ENCODE measurements at places on chromosomes 16 and 17.

GRCh38 chr17:67076290-67076689 is 31.9 kb downstream of the CACNG1 start:
- DNase-seq = no peak

GRCh38 chr16:71402007-71402406 is 39.8 kb downstream of the TLE7 start:
- no peak for DNase-seq

- peak; percentile 47 for DNase-seq
Observed at GRCh38 chr17:32495359-32496231, 8.8 kb downstream of the CDK5R1 start.

GRCh38 chr17:42378959-42379594 is 9.2 kb downstream of the STAT3 start:
- peak; percentile 51 for DNase-seq

DNA sequence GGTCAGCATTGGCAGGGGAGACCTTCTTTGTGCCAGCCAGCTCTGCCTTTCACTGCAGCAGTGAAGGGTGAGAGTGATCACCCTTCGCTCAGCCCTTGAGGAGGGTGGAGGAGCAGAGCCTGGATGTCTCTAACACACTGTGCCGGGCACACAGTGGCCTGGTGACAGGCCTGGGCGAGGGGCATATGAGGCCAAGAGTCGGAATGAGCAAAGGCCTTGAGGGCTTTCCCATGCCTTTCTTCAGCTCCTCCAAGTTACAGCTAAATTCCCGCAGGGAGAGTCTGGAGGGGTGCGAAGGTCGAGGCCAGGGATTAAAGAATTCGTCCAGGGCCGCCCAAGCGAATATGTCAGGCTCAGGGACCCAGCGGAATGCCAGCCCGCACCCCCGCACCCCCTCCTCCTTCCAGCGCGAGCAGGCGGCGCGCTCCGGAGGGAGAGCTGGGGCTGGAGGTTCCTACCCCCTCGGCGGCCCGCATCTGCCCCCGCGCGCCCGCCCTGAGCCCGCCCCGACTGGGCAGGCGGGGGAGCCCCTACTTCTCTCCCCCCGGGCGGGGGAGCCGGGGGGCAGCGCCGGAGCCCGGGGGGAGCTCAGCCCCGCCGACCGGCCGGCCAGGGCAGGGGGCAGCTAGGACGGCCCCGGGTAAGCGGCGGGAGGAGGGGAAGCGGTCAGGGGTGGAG is at the start of gene RASL10B:
Gene RASL10B, plus strand, starts transcription at position 401 of the 678 bp plus-strand sequence. CDS start 3,546 bp downstream, outside the sequence.
- DNase-seq = peak; percentile 43

DNA sequence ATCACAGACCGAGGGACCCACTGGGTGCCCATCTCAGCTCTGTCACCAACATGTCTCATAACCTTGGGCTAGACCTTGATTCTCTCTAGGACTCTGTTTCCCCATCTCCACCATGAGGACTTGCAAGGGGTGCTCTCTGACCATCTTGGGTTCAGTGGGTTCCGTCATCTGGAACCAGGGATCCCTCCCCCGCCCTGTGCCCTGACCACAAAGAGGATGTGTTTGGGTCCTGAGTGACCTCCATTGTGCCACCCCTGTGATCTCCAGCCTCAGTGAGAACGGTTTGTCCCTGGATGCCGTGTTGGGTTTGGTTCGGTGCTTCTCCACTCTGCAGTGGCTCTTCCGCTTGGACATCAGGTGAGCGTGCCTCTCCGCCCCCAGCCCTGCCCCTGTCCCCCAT is 49.1 kb upstream of the CPNE2 start:
- no peak for DNase-seq

DNA sequence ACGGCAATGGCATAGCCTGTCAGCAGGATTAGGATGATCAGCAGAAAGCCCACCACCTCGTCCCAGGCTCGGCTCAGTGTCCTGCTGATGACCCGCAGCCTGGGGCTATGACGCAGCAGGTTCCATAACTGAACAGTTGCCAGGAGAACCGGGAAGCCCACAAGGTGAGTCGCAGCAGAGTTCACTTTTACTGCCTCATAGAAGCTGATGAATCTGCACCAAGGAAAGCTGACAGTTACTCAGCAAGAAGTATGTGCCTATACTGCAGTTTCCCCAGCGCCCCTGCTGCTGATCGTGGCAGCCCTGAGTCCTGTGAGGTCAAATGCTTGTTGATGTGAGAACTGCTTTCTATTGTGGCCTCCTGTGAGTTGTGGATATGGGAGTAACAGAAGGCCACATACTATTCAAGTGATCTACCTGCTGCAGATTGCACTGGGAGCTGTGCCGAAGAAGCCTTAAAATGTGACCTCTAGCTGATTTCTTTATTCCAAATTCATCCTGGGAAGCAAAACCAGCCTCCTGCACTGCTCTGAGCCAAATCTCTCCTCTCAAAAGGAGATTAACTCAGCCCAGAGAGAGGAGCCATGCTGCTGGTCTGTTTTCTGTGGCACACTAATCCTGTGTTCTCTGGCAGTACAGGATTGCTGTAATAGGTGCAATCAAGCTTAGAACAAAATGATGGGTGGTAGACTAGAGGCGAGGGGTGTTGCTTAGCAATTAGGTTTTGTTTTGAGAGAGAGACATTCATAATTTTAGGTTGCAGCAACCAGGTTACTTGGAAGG is 38.8 kb downstream of the IST1 start:
- peak; percentile 67 for DNase-seq

DNA sequence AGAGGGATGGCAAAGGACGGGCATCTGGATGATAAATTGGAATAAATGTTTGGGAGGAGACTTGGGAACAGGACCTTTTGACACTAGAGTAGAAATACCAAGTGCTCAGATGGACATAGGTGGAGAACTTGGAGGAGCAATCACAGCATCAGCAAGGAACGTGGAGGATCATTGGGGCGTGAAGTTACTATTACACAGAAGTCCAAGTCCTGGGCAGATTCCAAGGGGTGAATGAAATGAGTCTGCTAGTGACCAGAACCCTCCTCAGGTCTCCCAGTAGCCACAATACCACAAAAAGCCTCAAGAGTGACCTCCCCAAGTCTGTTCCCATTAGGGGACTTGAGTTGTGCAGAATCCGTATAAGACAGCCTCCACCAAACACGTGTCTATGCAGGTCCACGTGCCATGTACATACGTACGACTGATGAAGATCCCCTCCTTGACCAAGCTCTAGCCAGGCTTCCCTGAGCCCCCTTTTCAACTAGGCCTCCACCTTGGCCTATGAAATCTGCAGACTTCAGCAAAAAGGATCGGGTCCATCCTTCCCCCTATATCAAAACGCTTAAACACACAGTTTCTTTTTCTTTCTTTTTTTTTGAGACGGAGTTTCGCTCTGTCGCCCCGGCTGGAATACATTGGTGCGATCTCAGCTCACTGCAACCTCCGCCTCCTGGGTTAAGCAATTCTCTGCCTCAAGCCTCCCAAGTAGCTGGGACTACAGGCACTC is 2.2 kb downstream of the C17orf67 start:
- DNase-seq = no peak

DNA sequence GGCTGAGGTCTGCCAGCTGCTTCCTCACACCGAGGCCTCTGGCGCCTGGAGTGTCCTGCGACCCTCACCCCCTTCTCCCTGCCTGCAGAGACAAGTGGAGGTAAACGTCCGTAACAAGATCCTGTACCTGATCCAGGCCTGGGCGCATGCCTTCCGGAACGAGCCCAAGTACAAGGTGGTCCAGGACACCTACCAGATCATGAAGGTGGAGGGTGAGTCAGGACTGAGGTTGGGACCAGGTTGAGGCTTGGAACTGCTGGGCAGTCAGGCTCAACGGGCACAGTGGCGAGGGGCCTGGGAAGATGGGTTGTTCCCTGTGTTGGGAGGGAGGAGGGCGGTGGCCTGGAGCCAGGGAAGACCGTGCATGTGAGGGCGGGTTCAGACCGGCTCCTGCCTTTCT is 4.8 kb downstream of the HGS start:
- no peak for DNase-seq

- peak; percentile 10 for DNase-seq
Observed at GRCh38 chr17:21510686-21511362, 134.7 kb downstream of the KCNJ12 start.

- no peak for DNase-seq
Observed at GRCh38 chr16:84722068-84722467, 22.3 kb downstream of the USP10 start.

DNA sequence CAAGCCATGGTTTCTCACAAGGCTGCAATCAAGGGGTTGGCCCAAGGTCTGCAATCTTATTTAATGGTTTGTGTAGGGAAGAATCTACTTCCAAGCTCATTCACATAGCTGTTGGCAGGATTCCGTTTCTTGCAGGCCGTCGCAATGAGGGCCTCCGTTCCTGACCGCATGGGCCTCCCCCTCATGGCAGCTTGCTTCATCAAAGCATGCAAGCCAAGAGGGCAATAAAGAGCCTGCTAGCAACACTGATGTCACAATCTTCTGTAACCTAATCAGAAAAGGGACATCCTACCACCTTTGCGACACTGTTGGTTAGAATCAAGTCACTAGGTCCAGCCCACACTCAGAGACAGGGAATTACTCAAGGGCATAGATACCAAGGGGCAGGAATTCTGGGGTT is 95.5 kb downstream of the CCT6B start:
- no peak for DNase-seq

DNA sequence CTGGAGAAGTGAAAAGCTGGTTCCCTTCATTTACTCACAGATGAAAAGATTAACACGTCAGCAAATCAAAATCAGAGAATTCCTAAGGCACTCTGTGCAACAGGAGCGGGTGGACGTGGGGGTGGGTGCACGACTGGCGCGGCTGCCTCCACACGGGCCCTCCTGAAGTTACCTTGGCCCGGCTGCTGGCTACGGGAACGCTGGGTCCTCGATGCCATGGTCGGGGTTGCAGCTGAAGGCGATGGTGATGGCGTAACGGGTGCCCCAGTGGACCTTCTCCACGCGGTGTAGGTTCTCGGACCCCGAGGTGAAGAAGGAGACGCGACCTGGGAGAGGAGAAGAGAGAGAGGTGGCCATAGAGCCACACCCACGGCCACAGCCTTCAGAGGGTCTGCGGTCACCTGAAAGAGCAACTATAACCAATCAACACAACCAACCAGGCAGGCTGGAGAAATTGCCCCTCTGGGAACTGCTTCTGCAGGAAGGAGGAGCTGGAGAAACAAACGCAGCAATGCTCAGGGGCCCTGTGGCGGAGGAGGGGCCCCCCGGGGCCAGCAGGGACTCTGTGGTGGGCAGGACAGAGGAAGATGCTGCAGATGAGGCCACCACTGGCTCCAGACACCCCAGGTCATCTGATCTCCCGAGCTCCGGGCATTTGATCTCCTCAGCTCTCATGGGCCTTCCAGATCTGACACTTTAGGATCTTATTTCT is 20.8 kb downstream of the UTS2R start:
- no peak for DNase-seq

- no peak for DNase-seq
Observed at GRCh38 chr17:80425835-80426426, 11.0 kb downstream of the ENDOV start.

- no peak for DNase-seq
Observed at GRCh38 chr16:75617121-75617520, 6.0 kb downstream of the ADAT1 start.

DNA sequence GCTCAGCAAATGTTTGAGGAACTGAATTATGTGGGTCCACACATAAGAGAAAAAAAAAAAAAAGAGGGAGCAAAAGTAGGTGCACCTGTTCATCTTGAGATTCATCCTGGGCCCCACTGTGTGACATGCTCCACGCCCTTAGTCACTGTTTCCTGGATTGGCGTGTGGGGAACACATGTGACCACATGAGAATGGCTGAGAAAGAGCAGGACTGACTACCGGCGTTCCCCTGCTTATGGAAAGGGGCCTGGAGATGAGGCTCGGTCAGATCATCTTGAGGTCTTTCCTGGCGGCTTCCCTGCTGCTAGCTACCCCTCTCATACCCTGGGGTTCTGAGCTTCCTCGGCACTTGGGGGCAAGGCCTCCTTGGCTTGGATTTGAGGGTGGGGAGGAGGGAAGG is 3.9 kb downstream of the DEXI start:
- DNase-seq = no peak

DNA sequence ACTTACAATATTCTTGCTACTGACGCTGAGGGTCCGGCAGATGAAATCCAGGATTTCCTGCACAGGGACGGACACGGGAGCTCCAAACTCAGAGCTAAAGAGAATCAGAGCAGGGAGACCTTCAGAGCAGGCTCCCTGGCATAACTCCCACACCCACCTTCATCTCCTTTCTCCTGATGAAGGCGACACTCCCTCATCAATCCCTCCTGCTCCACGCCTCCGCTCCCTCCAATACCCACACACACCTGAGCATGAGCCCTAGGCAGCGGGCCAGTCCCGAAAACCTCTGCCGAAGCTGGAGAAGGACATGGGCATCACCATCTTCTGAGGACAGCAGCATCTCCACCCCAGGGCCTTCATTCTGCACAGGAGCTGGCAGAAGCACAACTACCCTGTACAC is 28.1 kb downstream of the PELP1 start:
- no peak for DNase-seq

GRCh38 chr17:14672830-14673229 is 371.9 kb downstream of the HS3ST3B1 start:
- peak; percentile 26 for DNase-seq

GRCh38 chr16:23516366-23517137 is 6.3 kb upstream of the GGA2 start:
- no peak for DNase-seq

DNA sequence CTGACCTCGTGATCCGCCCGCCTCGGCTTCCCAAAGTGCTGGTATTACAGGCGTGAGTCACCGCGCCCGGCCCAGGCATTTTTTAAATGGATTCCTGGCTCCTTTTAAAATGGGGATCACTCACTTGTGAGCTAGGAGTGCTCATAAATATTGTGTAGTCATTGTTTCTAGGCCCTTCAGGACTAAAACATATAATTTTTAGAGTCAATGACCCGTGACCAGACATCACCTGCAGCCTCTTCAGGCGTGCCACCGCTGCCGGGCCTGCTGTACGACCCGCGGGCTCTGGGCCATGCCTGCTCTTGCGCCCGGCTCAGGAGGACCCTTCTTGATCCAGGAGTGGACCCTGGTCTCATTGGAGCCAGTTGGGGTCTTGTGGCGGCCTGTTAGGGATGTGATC is 30.8 kb downstream of the EFCAB5 start:
- DNase-seq = no peak
